ENCODE measurements at places on chromosomes 1 and 21.
A peak's percentile ranks its signal among the peaks of the same experiment; 100 is the strongest.

- no peak for DNase-seq
Measured at GRCh38 chr1:37741130-37741529, 23.8 kb downstream of the EPHA10 start.

- DNase-seq, result no peak
Measured at GRCh38 chr1:5484451-5485165, 507.6 kb downstream of the NPHP4 start.

GRCh38 chr1:230463760-230464159 lies 37.6 kb upstream of the PGBD5 start:
- DNase-seq, result no peak

DNA sequence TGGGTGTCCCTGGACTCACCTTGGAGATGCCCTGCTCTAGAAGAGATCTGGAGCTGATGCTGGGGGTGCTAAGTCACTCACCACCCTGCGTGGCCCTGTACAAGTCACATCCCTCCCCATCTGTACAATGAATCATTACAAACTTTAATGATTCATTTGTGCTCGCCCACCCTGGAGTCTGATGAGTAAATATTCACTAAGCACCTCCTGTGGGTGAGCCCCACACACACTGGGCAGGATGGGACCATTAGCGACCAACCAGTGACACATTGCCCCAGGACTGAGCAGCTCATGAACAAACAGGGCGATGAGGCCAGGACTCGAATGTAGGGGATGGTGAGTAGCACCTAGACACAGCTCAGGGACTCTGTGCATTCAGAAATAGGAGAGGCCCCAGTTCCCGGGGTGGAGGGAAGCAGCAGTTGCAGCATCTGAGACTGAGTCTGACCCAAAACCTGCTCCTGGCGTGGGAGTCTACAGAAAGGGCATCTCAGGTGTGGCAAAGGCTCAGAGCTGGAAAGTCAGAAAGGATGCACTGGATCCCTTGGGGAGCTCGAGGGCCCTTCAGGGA lies 18.1 kb upstream of the PDZK1IP1 start:
- DNase-seq, result no peak

- DNase-seq, result no peak
Measured at GRCh38 chr21:41712730-41713129, 54.1 kb downstream of the RIPK4 start.

GRCh38 chr1:156053768-156054499 lies at the start of gene UBQLN4:
TSS of gene UBQLN4 (minus strand) at chr1:156053798. CDS start at chr1:156053701, 97 bp downstream.
- peak; percentile 82 for DNase-seq

DNA sequence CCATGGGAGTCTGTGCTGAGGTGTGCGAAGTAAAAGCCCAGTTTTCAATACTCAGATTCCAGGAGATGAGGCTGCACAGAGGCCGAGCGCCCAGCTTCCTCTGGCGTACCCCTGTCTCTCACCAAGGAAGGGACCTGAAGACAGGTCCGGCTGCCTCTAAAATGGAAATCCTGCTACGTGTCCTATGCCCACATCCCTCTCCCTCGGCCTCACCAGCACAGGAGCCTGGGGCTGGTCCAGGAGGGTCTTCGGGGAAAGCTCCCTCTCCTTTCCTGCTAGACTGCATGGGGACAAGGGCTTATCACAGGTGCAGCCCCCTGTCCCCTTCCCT lies 392 bp downstream of the MRPL55 start:
- no peak for DNase-seq

DNA sequence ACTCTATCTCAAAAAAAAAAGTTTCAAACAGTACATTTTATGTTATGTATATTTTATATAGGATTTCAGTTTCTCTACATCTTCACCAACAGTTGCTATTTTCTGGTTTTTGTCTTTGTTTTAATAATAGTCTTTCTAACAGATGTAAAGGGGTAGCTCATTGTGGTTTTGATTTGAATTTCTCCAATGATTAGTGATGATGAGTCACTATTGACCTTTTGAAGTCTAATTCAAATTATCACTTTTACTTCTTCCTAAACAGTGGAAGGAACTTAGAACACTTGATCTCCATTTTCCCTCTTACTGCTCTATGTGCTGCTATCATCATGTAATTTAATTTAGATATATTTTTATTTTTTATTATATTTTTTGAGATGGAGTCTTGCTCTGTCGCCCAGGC lies 31.7 kb upstream of the SHCBP1L start:
- DNase-seq, result no peak

- DNase-seq, result no peak
Measured at GRCh38 chr1:77175230-77175844, 43.9 kb downstream of the PIGK start.

DNA sequence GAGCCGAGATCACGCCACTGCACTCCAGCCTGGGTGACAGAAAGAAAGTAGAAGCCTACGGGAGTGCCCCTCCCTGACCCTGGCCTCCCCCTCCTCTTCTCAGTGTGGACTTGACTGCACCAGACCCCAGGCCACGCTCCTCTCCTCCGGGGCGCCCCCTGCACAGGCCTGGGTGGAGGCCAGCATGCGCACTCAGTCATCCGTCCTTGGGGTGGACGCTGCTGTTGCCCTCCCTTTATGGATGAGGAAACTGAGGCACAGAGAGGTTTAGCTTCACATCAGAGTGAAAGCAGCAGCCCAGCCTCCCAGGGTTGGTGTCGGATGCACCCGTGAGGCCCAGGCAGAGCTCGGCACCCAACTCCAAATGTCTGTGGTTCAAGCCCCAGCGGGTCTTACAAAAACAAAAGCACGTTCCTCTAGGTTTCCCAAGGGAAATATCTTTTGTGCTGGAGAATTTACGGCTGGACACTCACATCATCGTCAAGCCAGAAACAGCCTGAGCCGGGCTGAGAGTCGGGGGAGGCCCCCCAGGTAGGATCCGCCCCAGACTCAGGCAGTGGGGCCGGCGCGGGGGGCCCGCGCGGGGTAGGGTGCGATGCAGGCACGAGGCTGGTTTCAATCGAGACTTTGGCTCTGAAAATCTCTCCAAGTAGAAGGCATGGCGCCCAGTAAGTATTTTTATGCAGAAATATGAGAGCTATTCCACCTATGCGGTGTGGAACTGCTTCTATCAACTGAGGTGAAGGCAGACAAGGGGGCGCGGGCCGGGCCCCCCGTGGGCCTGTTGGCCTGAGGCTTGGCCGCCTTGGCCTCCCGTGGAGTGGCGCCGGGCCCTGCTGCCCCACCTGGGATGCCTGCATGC lies 36.6 kb downstream of the MORN1 start:
- DNase-seq, result no peak

Measured in effector memory CD4-positive, alpha-beta T cell (primary cell).